ENCODE measurements at places on chromosomes 5 and 9.

- peak; percentile 49 for DNase-seq
These were observed 8.4 kb upstream of the FSD1L start for GRCh38 chr9:105439428-105439827.

GRCh38 chr9:87160148-87161102, 213.1 kb upstream of the GAS1 start:
- DNase-seq: no peak

- peak; percentile 86 for DNase-seq
These were observed 14.9 kb downstream of the SPAAR start for GRCh38 chr9:35923927-35924763.

DNA sequence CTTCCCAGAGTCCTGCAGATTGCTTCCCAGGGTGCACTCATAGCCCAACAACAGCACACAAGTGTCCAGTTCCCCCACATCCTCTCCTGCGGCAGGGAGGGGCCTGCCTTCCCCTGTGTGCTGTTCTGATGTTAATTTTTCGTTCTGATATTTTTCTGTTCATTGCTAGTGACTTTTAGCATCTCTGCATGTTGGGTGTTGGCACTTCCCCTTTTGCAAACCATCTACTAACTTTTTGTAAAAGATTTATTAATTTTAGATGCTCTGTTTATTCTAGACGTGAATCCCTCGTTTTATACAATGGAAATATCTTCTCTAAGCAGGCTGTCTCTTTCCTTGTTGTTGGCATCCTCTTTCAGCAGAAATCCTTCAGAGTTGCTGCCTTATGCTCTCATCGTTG, 97.3 kb upstream of the DAP start:
- no peak for DNase-seq

DNA sequence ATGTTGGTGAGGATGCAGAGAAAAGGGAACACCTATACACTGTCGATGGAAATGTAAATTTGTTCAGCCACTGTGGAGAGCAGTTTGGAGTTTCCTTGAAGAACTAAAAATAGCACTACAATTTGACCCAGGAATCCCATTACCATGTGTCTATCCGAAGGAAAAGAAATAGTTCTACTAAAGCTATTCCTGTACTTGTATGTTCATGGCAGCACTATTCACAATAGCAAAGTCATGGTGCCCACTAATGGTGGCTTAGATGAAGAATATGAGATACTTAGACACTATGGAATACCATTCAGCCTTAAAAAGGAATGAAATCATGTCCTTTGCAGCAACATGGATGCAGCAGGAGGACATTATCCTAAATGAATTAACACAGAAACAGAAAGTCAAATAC, 50.2 kb upstream of the CAST start:
- no peak for DNase-seq

GRCh38 chr9:113293285-113293878, 9.8 kb downstream of the RNF183 start:
- no peak for DNase-seq

DNA sequence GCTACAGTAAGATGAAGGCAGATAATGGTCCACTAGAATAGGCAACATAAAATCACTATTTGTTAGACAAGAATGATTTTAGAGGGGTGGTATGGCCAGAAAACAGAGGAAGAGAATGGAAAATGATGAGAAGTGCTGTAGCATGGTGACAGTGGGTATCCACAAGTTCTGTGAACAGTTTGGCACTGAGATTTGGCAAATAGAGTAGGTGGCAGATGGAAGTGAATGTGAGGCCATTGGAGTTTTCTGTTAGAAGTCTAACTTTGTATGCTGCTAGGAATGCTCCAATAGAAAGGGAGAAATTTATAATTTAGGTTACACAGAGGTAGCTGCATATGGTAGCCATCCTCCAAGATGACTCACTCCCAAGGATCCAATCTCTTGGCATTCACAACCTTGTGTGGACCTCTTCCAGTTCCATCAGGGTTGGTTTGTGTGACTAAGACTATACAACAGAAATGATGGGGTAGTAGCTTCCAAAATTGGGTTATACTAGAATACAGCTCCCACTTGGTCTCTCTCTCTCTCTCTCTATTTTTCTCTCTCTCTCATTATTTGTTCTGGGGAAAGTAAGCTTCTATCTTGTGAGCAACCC, 646.9 kb upstream of the ZNF608 start:
- DNase-seq: no peak

DNA sequence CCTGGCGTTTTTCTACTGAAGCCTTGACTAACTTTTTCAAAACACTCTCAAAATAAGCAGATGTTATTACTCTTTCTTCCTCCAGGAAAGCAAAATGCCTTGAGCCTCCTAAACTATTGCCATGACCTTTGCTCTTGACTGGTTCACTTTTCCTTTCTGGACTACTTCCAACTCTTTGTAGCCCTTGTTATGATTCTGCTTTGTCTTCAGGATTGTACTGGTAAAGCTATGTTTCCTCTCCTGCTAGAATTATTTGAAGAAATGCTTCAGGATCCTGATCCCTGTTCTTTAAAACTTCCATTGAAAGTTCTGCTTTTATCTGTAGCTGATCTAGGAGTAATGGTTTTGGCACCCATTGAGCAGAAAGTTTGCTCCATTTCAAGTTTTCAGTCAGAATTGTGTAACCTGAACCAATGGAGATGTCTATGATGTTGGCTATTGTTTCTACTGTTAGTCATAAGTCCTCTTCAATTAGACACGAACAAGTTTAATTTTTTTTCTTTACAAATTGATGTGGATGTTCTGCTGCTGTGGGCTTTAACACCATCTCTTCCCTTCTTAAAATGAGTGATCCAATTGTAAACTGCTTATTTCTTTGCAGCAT, 1356.4 kb downstream of the EFNA5 start:
- DNase-seq: no peak

DNA sequence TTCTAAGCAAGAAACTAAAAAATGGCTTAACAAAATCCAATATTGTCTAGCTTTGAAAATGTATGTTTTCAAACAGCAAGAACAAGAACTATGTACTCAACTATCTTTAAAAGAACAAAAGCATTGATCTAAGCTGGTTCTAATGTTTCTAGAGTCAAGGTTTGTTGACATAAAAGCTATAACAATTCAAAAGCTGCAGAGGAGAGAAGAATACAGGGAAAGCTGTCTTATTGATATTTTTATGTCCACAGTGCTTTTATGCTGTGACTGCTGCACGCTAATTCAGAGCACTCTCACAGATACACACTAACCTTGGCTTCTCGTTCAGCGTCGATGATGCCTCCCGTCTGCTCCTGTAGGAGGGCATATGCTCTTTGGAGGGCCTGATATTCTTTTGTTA, 129.5 kb upstream of the DPYSL3 start:
- no peak for DNase-seq

DNA sequence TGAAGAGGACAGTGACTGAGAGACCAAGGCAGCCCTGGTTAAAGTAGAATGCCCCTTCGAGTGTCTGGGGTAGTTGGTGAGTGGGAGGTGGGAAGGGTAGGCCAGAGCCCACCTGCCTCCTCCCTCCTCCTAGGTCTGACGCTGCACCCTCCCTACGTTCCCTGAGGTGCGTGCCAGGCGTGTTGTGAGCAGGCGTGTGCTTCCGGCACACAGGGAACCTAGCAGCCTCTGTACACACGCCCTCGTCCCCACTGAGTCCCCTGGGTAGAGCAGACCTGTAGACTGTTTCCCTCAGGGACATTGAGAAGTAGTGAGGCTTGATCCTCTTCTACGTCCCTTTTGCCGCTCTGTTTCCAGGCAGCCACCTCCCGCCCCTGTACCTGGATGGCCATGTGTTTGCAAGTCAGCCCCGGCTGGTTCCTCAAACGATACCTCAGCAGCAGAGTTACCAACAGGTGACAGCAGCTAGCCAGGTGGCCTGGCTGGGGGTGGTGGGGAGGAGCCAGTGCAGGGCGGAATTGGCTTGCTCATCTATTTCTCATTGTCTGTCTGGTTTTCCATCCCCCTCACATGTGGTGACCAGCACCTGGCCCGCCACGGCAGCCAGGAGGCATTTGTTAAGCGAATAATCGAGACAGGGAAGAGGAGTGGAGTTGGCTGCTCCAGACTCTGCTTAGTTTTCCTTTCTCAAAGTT, 16.8 kb upstream of the POMT1 start:
- no peak for DNase-seq

- DNase-seq: no peak
These were observed 18.0 kb downstream of the GFI1B start for GRCh38 chr9:132996526-132996925.

GRCh38 chr9:88312045-88312444, 76.2 kb upstream of the SPIN1 start:
- DNase-seq: no peak

DNA sequence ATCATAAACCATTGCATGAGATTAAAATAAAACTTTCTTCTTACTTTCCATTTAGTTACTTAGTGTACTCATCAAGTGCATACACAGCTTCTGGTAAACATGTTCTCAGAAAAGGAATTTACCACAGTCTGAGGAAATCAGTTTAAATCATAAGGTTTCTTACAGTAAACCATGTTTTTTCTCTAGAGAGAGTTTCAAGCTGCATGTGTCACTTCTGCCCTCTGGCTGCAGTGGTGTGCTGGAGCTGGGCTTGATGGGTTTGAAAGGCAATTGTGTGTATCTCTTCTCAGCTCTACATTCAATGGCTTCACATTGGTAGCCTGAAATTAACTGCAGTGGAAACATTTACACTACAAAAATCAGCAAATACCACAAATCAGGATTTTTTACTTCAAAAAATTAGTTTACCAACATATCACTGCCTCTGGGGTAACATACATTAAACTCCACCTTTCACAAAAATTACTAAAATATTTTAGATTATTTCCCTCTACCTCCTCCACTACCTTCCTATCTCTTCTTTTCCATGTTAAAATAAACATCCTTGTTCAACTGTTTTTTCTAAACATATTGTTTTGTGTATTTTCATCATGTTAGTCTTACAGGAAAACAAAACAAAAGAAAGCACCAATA, 414.3 kb downstream of the ANXA1 start:
- DNase-seq: peak; percentile 35

GRCh38 chr9:34611251-34611810, 566 bp downstream of the RPP25L start:
- DNase-seq: no peak

- no peak for DNase-seq
These were observed 311.9 kb upstream of the TRPC7 start for GRCh38 chr5:136677217-136677616.

- DNase-seq: no peak
These were observed 173.5 kb upstream of the PAPPA start for GRCh38 chr9:115980054-115980453.

DNA sequence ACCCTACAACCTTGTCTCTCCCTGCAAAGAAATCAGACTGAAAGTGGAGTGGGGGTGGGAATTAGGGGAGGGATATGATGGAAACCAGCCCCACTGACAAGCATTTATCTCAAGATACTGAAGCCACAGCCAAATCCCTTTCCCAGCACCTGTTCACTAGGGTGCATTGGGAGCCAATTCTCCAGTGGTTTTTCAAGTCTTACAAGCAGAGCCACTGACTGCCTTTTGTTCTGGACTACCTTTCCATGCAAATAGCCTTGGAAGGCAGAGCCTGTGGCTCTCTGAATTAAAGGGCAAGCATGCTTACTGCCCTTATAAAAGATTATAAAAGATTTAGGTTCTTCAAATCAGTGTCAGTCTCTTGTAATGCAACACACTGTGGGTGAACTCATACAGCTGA, 8.8 kb upstream of the GGTA1 start:
- no peak for DNase-seq

- no peak for DNase-seq
These were observed 1059.8 kb upstream of the DMAC1 start for GRCh38 chr9:8859416-8859815.

DNA sequence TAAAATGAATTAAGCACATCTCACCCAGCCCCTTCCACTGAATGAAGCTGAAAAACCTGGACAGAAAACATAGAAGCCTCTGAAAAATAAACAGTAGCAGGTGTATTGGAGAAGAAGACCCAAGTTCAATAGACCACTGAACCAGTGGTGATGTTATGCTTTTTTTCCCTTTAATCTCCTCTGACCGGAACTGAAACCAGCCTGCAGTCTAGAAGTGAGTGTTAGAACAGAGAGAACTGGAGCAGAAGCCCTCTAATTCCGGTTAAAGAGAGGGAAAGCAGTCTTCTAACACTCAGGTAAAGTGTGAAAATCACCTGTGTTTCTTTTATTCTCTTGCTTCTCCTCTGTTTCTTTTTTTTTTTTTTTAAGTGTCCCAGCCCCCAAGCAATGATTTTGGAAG, 83.5 kb upstream of the CCL21 start:
- DNase-seq: no peak

- no peak for DNase-seq
These were observed 164.9 kb upstream of the PAPPA start for GRCh38 chr9:115988701-115989100.

DNA sequence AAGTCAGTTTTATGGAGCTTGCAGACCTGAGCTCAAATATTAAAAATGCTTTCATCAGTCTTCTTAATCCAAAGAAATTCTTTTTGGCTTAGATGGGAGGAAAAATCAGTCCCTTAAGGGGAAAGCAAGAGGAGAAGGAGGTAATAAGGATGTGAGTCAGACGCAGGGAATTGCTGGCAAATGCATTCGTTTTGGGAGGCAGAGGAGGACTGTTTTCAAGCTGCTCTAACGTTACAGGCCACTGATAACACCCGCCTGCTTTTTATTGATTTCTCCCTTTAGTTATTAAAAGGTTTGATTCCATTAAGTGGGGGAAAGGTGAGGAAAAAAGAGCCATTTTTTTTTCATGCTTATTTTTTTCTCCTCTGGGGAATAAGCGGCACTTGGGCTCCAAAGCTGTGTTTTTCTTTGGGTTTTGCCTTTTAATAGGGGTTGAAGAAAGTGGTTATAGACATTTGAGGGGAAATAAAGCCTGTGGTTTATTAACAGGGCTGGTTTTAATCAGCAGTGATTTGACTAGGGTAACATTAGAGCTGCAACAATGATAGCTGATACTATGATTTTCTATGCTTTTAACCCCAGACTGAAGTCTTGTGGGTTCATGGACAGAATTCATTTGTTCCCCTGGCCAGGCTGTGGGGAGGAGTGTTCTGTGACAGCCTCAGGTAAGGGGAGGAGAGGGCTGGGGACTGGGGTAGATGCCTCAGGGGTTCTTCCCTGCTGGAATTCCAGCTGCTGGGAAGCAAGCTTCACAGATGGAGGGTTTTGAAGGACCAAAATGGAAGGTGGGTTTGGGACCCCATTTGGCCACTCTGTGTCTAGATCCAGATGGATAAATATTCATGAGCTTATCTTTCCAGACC, 225.2 kb downstream of the GAS1 start:
- no peak for DNase-seq

DNA sequence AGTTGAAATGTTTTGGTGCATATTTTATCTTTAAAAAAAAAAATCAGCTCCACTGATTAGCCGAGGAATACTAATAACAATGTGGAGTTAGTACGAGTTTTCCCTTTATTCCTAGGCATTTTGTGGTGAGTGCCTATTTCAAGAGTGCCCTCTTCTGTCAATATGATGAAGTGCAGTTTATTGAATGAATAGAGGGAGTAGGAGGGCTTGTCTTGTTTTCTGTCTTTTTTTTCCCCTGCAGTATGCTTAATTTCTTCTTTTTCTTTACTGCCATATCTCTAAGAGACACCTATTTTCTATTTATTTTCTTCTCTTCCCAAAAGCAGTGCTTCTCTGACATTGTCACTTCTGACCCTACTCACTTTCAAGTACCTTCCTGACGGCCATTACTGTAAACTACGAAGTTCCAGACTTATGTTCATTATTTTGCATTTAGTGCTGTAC, 169.6 kb upstream of the PITX1 start:
- peak; percentile 56 for DNase-seq

- no peak for DNase-seq
These were observed 3.4 kb downstream of the MATR3 start for GRCh38 chr5:139296862-139297326.

- no peak for DNase-seq
These were observed 30.2 kb downstream of the RASGEF1C start for GRCh38 chr5:180178531-180179441.
